ENCODE measurements at places on chromosomes 2 and 18.

GRCh38 chr2:128522829-128523228 is 204.2 kb upstream of the HS6ST1 start:
- DNase-seq = no peak

DNA sequence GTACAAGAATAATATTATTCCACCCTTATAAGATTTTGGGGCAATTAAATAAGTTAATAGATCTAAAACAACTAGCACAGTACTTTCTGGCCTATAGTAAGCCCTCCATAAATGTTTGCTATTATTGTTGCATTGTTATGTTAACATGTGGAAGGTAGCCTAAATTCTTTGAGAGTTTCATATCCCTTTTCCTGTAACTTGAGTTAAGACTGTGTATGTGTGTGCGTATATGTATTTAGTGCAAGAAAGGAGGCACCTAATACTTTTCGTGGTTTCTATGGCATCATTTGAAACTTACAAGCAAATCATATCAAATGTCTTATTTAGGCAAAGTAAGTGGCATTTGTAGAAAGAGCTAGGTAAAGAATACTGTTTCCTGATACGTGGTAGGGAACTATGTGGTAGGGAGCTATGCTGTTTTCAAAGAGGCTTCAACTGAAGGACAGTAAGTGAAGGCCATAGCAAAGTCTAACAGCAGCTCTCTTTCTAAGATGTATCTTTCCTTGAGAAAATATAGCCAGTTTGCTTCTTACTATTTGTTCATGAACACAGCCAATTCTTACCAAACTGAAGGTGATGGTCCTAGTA is 36.8 kb upstream of the C2orf74 start:
- DNase-seq = no peak

DNA sequence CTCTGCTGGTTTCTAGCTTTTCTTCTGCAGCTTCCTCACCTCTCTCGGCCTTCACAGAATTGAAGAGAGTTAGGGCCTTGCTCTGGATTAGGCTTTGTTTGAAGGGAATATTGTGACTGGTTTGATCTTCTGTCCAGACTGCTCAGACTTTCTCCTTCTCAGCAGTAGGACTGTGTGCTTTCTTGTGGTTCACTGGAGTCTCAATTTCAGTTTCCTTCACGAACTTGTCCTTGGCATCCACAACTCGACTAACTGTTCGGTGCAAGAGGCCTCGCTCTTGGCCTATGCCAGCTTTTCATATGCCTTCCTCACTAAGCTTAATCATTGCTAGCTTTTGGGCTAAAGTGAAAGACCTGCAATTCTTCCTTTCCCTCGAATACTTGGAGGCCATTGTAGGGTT is 18.9 kb upstream of the SALL3 start:
- no peak for DNase-seq

GRCh38 chr2:239382384-239382880 is 18.4 kb downstream of the HDAC4 start:
- DNase-seq = no peak

GRCh38 chr2:176172007-176172894 is 15.1 kb downstream of the HOXD3 start:
- no peak for DNase-seq

DNA sequence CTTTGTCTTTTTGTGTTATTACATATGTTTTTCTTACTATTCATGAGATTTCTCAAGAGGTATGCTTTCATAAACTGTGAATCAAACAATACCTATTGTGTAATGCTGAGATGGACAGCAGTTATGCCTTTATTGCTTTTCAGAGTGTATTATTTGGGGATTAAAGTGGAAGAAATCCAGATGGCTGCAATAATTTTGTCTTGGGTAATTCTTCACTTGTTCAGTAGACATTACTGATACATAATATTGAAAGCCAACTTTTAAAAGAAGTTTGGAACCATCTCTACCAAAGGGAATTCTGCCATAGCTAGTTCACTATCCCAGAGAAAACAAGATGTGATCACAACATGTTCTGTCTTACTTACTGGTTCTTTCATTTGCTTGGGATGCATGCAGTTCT is 253.4 kb upstream of the ZSWIM2 start:
- DNase-seq = no peak
